ENCODE measurements at places on chromosomes 6 and 20. TPM values are rescaled to one million over a fixed set of nuclear protein-coding genes. Genes with fewer than 3 reads are reported as not detected.

NHLRC1 gene
- total RNA-seq, result 0.96 TPM

TUBB2B gene
- 3.0 TPM for total RNA-seq

CTCFL gene
- total RNA-seq, result not detected

KCNG1 gene
- 9.9 TPM for total RNA-seq

EYA2 gene
- 27.7 TPM for total RNA-seq

NRSN1 gene
- not detected for total RNA-seq

LKAAEAR1 gene
- total RNA-seq, result 0.36 TPM

KHDC1L gene
- 0.32 TPM for total RNA-seq

AHI1 gene
- 7.4 TPM for total RNA-seq

COL12A1 gene
- total RNA-seq, result 9.4 TPM

OOEP gene
- total RNA-seq, result 0.36 TPM
